Purkinje cell (primary cell): ENCODE measurements at places on chromosomes 11 and 22. TPM values are rescaled to one million over a fixed set of nuclear protein-coding genes. Genes with fewer than 3 reads are reported as not detected.

PATE4 gene
- not detected in 2 replicates for polyA plus RNA-seq

GLB1L2 gene
- polyA plus RNA-seq = 2.1 and 4.9 TPM in 2 replicates

TRIM48 gene
- not detected in 2 replicates for polyA plus RNA-seq

RCOR2 gene
- polyA plus RNA-seq = not detected in 2 replicates

TECTA gene
- polyA plus RNA-seq = 0.40 and 1.2 TPM in 2 replicates

NCF4 gene
- 1.2 TPM in 1 of 2 replicates, not detected in the other for polyA plus RNA-seq
